ENCODE measurements at places on chromosomes 7 and 10.
A peak's percentile ranks its signal among the peaks of the same experiment; 100 is the strongest.

- no peak for DNase-seq
These were observed at the start of gene HOXA10 for GRCh38 chr7:27173956-27174873. HOXA10 (minus strand) TSS chr7:27174320; CDS start chr7:27174306, 14 bp downstream.

GRCh38 chr7:131105294-131105798 is 222.3 kb upstream of the MKLN1 start:
- no peak for DNase-seq

- no peak for DNase-seq
These were observed 42.7 kb downstream of the ZNF438 start for GRCh38 chr10:30988831-30989435.

GRCh38 chr10:113068178-113068890 is 118.3 kb downstream of the TCF7L2 start:
- no peak for DNase-seq

GRCh38 chr10:72616716-72617115 is 9.2 kb downstream of the MICU1 start:
- no peak for DNase-seq

GRCh38 chr7:138359870-138360559 is 100.0 kb upstream of the TRIM24 start:
- DNase-seq = no peak

DNA sequence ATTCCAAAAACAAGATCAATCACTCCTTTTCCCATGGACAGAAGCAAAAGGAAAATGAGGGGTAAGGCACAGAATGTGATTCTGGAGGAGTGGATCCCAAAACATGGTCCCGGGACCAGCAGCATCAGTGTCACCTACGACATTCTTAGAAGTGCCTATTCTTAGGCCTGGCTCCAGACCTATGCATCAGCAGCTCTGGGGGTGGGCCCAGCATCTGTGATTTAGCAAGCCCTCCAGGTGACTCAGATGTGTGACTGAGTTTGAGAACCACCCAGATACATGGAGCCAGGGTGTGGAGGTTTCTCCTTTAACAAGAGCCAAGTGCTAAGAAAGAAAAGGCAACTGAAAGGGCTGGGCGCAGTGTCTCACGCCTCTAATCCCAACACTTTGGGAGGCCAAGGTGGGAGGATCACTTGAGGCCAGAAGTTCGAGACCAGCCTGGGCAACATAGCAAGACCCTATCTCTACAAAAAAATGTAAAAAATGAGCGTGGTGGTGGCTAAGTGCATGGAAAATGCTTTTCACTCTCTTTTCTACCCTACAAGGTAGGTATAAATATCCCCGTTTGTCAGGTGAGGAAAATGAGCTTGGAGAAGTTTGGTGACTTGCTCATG is 17.1 kb upstream of the ARPC1A start:
- no peak for DNase-seq

DNA sequence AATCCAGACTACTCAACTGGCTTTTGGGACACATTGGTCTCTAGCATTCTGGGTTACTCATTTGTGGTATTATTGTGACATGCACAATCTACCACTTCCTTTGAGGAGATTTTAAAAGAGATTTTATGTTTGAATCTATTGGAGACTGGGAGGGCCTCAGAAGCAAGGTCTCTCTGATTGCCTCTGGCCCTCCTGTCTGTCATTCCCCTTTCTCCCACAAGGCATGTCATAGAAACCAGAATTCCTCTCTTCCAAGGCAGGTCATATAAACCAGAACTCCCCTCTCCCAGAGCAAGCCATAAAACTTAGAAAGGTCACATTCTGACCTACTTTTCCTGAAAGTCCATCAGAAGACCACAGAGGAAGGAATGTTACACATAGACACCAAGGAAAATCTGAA is 777.7 kb downstream of the PHTF2 start:
- no peak for DNase-seq

DNA sequence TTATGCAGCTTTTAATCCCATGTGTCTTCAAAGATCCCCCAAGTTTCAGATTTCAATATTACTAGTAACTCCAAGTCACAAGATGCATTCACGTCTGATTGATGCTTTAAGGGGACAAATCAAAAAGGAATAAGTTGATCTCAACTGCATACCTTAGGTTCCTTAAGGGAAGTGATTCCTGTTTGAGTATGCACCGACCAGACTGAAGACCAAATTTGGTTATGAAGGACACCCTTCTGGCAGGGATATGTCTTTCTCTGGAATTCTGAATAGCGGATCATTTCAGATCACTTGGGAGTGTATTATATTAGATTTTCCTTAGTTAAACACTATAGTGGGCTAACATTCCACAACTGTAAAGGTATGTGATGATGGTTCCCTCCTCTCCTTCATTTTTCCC is 4.3 kb downstream of the KIF5B start:
- DNase-seq = no peak

- DNase-seq = no peak
These were observed 77.3 kb downstream of the JMJD1C start for GRCh38 chr10:63388421-63389031.

GRCh38 chr7:80937336-80937735 is 18.5 kb upstream of the SEMA3C start:
- DNase-seq = no peak

- no peak for DNase-seq
These were observed 130.5 kb downstream of the CDK14 start for GRCh38 chr7:90726623-90727022.

GRCh38 chr7:85595750-85596178 is 408.9 kb upstream of the SEMA3D start:
- no peak for DNase-seq

DNA sequence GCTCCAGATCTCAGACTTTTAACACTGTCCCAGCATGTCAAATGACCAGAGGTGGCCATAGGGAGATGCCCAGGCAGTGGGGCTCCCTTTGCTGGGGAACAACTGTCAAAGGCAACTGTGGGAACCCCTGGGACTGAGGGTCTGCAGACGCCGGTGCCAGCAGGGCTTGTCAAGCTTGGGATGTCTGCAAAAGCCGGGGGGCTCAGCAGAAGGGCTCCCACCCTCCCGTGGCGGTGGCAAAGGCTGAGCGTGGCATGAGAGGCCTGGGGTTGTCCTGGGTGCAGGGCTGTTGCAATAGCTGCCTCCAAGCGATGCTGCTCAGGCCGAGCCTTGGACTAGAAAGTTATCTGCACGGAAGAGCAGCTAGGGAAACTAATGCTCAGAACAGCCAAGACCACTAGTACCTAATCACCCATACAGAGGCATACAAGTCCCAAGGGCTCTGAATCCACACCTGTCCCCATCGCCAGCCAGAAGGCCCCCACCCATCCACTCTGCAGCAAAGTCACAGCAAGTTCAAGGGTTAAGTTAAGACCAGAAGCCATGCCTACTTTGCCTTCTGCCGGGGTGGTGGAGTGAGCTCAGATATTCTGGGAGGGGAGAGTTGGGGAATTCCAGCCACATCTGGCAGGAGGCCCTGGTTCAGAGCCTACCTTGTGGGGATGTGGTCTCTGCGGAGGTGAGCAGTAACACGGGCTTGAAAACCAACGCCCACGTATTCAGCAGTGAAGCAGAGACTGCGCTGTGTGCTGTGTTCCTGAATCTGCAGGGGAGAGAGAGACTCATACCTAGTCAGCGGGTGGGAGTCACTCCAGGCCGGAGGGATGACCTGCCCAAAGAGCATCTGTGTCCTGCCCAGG is 4.6 kb downstream of the SH2B2 start:
- peak; percentile 30 for DNase-seq

GRCh38 chr7:64494912-64495461 is 67.9 kb downstream of the ZNF680 start:
- DNase-seq = no peak

GRCh38 chr10:19247843-19248242 is 199.2 kb downstream of the MALRD1 start:
- no peak for DNase-seq

DNA sequence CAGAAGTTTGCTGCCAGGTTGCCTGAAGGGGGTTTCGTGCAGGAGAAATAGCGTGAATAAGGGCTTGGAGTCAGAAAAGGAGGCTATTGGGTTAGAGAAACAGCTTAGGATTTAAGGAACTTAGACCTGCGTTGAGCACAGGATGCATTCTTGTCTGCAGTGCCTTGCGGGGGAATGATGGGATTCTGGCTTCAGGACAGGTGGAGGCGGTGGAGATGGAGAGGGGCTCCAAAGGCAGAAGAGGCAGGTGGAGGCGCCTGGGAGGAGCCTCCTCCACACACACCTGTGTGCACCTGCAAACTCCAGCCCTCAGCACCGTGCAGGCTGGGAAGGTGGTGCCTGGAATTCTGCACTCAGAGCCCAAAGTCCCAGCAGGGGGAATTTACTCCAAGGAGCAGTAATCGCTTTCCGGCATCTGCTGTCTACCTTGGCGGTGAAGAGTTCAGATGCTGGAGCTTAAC is 1.8 kb downstream of the CLIP2 start:
- no peak for DNase-seq

GRCh38 chr10:24617771-24618396 is 105.8 kb downstream of the ARHGAP21 start:
- DNase-seq = peak; percentile 66

GRCh38 chr10:114915294-114915693 is 22.7 kb upstream of the TRUB1 start:
- DNase-seq = no peak

DNA sequence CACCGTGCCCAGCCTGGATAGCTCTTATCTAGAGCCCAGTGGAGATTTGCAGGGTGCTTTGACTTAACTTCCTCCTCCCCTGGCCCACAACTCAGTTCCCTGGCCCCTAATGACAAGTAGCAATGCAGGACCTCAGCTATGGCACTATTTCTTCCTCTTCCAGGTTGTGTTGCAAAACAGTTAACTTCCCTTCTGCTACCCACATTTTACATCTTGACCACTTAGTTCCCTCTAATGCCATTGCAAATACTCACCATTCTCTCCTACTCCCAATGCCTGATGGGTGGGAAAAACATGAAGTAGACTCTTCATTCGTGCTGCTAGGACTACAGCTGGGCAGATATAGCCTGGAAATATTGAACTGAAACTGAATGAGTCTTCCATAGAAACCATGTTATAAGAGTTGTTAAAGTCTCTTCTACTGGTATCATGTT is 39.1 kb upstream of the FGL2 start:
- no peak for DNase-seq

All from stimulated activated naive CD8-positive, alpha-beta T cell treated with anti-CD3 and anti-CD28 coated beads, Interleukin-15, Interleukin-2, amounts not matched to agents 100 U/mL and 50 U/mL, for 24 hours (primary cell).